ENCODE measurements at places on chromosomes 2 and 18. TPM values are rescaled to one million over a fixed set of nuclear protein-coding genes. Genes with fewer than 3 reads are reported as not detected.

Gene CFAP65
- not detected for total RNA-seq

Gene FAM110C
- not detected for total RNA-seq

Gene SPC25
- total RNA-seq = 2.6 TPM

Gene CD207
- total RNA-seq = not detected

Gene ACVR1C
- total RNA-seq = 0.33 TPM
